ENCODE measurements at places on chromosomes 12 and 14. TPM values are rescaled to one million over a fixed set of nuclear protein-coding genes. Genes with fewer than 3 reads are reported as not detected.
A peak's percentile ranks its signal among the peaks of the same experiment; 100 is the strongest.

Gene TAS2R43
- total RNA-seq = 2.1 TPM

DNA sequence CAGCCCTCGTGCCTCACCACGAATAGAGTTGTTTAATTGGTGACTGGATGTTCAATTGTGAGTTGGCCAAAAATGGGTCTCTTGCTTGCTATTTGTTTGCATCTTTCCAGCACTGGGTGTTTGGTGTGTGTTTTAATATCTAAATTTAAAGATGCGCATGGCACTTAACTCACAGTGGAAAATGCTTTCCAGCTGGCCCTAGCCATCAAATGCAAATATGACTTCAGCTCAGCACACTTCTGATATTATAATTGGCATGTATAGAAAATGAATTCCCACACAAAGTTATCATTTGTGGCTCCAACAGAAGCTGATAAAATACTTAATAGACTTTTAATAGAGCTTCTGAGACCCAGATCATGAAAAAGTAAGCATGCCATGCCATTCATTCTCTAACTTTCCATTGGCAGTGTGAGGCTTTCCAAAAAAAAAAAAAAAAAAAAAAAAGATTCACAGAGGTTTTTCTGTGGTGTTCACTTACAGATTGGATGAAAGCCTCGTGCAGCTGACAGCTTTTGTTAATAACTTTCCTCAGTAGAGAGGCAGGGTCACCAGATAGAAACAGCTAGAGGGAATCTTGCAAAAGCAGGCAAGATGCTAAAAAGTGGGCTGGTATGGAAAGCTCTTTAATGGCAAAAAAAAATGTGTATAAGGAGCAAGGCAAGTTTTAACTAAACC lies 425.2 kb downstream of the GALC start:
- no peak for DNase-seq

GRCh38 chr12:16606201-16606849 lies 363 bp upstream of the LMO3 start:
- peak; percentile 1 for DNase-seq

DNA sequence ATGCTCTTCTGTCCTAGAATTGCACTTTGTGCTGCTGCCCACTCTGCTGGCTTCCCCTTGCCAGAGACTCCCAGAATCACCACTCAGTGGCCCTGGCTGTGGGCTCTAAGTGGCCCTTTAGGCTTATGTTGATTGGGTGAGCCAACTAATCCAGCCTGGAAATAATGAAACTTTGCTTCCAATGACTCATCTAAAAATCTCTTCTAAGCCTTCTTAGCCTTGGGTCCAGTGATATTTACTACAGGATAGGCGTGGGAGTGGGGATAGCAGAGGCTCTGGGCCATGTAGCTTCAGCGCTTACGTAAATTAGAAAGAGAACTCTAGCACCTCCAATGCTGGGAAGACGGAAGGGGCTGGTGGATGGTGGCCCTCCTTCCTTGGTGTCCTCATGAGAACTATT lies 137.9 kb downstream of the TTC8 start:
- DNase-seq = no peak

- no peak for DNase-seq
Observed at GRCh38 chr12:80299976-80300375, 144.1 kb upstream of the PTPRQ start.

GRCh38 chr14:30115756-30116155 lies 188.1 kb upstream of the PRKD1 start:
- no peak for DNase-seq

Gene PRICKLE1
- 11.6 TPM for total RNA-seq

Gene AQP2
- total RNA-seq = not detected

Data from dermis blood vessel endothelial cell (primary cell).